H7 (cell line): ENCODE measurements at places on chromosomes 7 and 10.

DNA sequence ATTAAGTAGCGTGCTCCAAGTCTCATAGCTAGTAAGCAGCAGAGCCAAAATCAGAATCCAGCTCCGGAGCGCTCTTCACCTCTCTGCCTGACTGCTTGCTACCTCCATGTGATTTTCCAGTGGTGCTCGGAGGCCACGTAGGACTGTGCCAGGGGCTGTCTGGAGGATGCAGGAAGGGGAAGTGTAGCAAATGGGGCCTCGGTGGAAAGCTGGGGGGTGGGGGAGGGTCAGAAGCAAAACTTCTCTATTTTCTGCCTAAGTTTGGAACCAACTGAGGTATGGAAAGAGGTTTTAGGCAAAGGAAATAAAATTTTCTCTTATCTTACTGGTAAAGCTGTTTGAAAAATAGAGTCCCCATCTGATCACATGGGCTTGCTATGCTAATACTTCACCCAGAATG lies 108.7 kb downstream of the TBXAS1 start:
- no peak for DNase-seq

- DNase-seq = no peak
Observed at GRCh38 chr7:35894721-35895120, 93.9 kb downstream of the SEPTIN7 start.

- DNase-seq = no peak
Observed at GRCh38 chr7:74599244-74599643, 58.3 kb upstream of the GTF2I start.

DNA sequence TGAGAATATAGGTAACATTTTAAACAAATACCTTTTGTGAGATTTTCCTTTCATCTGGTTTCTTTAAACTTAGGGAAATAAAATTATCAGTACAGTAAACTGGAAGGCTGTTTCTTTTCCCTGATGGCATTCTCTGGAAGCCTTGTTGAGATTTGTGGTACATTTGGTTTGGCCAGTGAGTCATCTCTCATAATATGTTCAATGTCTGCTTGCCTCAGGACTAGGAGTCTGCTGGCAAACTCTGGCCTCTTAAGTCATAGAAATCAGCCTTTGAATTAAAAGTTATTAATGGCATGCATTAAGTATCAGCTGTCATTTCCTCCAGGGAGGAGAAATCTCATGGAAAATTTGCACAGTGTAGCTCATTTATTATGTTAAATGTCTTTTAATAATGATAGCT lies 316.6 kb upstream of the KIAA1217 start:
- no peak for DNase-seq

DNA sequence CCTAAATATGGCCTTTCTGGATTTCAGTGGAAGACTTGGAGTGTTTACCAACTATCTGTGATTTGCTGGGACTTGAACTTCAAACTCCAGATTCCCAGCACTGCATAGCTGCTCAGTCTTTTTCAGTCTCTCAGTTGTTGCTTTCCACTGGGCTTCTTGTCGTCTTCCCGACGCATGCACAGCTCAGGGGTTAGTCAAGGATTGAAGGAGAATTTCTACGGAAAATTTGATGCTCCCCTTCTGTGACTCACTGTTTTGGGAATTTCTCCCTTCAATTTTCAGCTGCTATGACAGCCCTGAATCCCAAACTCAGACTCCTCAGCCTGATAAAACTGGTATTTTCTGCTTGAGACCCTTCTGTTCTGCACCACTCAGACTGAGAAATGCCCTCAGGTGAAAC lies 91.7 kb downstream of the CYP26A1 start:
- no peak for DNase-seq

- DNase-seq = peak; percentile 52
Observed at GRCh38 chr7:128840326-128841170, 10.3 kb downstream of the FLNC start.

DNA sequence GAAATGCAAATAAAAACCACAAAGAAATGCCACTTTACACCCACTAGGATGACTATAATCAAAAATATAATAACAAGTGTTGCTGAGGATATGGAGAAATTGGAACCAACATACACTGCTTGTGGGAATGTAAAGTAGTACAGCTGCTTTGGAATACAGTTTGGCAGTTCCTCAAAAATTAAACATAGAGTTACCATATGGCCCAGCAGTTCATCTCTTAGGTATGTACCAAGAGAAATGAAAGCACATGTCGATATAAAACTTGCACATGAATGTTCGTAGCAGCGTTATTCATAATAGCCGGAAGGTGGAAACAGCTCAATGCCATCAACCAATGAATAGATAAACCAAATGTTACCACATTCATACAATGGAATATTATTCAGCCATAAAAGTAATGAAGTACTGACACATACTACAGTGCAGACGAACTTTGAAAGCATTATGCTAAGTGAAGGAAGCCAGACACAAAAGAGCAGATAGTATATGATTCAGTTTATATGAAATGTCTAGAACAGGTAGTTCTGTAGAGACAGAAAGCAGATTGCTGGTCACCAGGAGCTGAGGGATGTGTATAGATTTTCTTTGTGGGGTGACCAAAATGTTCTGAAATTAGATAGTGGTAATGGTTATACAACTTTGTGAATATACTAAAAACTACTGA lies 12.4 kb downstream of the BCAP29 start:
- DNase-seq = no peak

GRCh38 chr10:93516006-93516380 lies 19.6 kb downstream of the CEP55 start:
- no peak for DNase-seq

GRCh38 chr7:27088002-27088922 lies 7.5 kb downstream of the HOXA1 start:
- DNase-seq = peak; percentile 81

GRCh38 chr10:11824376-11824775 lies 1.2 kb downstream of the PROSER2 start:
- no peak for DNase-seq

DNA sequence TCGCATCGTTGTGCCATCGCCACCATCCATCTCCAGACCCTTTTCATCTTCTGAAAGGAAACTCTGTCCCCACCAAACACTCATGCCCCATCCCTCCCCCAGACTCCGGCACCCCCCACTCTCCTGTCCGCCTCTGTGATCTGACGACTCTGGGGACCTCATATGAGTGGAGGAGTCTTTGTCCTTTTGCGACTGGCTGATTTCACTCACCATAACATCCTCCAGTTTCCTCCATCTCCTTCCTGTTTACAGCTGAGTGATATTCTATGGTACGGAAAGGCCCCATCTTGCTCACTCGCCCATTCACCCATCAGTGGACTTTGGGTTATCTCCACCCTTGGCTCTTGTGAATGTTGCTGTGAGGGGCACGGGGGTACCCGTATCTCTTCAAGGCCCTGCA lies 11.8 kb upstream of the INSIG1 start:
- no peak for DNase-seq

GRCh38 chr7:84841809-84842208 lies 345.0 kb downstream of the SEMA3D start:
- DNase-seq = no peak

- DNase-seq = no peak
Observed at GRCh38 chr7:113628948-113629847, 289.6 kb downstream of the PPP1R3A start.

DNA sequence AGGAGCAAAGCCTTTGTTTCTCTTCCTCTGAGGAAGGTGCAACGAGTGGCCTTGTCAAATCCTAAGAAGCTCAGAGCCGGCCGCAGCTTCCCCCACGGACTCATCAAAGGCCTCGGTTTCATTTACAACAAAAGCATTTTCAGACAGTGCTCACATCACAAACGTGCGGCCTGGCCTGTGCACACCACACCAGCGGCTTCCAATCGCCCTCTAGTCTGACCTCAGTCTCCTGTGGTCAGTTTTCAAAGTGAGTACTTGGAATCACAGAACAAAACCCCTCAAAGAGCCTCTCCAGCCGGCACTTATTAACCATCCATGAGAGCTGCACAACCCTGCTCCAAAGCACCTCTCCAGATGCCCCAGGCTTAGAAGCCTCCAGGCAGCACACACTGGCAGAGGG lies 3.3 kb downstream of the RADIL start:
- no peak for DNase-seq

GRCh38 chr10:118308664-118309063 lies 33.5 kb downstream of the FAM204A start:
- peak; percentile 41 for DNase-seq

DNA sequence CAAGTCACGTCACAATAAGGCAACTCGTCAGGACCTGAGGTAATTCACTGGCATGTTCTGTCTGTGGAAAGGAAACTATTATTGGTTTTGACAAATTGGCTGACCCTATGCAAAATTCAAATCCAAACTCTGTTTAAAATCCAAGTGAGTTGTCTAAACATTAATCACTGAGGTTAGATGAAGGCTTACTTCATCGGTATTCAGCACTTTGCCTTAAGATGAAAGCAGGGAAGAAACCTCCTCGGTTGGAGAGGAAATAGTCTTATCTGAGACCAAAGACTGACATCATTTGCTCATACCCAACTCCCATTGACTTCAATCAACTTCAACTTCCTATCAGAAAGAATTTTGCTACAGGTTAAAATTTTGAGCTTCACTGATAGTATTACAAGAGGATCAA lies 355.1 kb upstream of the MBL2 start:
- DNase-seq = no peak

DNA sequence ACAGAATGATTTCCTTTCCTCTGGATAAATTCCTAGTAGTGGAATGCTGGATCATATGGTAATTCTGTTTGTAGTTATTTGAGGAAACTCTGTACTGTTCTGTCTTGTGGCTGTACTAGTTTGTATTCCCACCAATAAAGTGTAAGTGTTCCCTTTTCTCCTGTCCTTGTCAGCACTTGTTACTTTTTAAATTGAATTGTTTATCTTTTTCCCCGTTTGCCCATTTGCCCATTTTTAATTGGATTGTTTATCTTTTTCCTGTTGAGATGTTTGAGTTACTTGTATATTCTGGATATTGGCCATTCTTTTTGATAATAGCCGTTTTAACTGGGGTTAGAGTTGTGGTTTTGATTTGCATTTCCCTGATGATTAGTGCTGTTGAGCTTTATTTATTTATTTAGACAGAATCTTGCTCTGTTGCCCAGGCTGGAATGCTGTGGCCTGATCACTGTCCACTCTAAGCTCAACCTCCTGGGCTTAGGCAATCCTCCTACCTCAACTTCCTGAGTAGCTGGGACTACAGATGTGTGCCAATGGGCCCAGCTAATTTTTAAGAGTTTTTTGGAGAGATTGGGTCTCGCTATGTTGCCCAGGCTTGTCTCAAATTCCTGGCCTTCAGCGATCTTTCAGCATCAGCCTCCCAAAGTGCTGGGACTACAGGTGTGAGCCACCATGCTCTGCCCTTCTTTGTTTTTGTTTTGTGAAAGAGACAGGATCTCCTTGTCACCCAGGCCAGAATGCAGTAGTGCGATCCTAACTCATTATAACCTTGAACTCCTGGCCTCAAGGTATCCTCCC lies 23.0 kb downstream of the BMPR1A start:
- no peak for DNase-seq

GRCh38 chr10:77416311-77417135 lies 221.1 kb downstream of the KCNMA1 start:
- DNase-seq = no peak

- no peak for DNase-seq
Observed at GRCh38 chr7:7375538-7375937, 160.1 kb downstream of the COL28A1 start.

GRCh38 chr7:44140341-44140740 lies 791 bp downstream of the MYL7 start:
- DNase-seq = no peak

DNA sequence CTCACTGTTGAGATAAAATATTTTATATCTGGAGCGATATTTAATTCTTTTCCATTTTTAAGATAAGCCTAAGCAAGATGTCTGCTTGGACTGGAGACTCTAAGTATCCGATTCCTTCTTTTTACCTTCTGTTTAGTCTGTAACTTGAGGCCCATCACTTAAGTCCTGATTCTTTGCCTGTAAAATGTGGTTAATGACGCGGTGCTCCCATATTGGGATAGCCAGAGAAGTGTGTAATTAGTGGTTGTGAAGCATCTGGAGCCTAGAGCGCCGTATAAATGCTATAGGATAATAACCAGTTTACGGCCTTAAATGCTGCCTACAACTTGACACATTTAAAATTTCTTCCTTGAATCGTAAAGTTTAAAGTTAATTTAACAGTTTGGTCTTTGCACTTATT lies 132.9 kb downstream of the CHN2 start:
- no peak for DNase-seq

DNA sequence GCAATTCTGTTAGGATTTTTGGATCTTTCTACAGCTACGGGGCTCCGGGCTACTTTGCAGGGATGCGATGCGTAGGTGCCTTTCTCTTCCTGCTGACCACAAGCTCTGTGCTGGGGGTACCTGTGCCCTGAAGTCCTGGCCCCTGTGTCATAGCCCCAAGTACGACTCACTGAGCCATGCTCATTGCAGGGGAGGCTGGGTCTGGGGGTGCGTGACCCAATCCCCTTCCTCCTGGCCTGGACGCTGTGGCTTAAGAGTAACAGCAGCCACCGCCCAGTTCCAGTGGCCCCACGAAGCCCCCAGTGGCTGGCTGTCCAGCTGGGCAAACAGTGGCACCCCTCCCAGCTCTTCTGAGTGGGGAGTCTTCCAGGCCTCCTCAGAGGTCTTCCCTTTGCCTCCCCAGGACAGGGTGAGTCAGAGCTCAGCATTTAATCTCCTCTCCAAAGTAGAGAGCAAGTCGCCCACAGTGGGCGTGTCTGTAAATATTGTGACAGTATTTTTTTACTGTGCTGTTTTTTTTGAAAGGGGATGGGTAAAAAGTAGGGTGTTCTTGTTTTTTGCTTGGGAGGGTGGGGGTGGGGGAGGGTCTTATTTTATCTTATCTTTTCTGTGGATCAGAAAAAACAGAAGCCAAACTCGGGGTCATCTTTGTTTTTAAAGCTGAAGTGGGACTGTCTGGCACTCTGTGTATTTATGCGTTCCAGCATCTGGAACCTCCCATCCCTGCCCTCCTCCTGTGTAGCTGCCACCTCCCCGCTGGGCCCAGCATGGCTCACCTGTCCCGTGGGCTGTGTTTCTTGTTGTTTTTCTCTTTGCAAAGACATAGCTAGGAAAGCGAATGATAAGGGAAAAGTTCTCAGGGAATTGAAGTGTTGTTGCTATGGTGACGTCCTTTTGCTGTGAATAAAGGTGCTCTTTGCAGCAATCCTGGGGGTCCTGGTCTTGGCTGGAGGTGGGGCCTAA lies 8.2 kb downstream of the LFNG start:
- DNase-seq = no peak

DNA sequence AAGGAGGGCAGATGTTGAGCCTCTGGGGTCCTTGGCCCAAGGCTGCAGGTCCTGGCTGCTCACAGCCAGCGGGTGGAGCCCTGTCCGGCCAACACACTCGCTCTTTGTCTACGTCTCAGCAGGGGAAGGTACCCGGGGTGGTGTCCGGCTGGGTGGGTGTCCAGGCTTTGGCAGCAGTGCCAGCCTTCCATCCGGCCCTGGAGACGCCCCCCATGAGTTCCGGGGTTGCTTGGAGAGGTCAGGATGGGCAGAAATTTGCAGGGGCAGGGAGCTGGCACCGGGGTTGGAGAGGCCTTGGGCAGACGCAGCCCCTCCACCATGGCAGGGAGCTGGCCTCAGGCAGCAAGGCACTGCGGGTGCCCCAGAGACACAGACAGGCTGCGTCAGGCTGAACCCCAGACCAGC lies 42.2 kb upstream of the ELN start:
- peak; percentile 75 for DNase-seq
